GM12892 (cell line): ENCODE measurements at places on chromosomes 11 and 22.

DNA sequence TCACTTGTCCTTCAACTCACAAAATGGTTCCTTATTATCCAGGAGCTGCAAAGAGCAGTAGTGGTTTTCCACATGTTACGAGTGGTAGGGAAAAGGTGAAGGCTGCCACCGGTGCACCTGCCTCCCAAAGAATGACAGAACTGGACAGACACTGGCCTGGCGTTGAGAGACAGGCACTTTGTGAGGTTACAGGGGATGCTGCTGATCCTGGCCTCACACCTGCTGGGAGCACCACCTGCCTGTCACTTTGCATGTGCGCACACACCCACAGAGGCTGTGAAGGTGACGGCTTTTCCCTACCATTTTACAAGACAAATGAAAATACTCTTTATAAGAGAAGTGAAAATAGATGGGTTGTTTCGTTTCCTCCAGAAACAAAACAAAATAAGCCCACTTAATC, 175.3 kb upstream of the B3GAT1 start:
- no peak for DNase-seq

DNA sequence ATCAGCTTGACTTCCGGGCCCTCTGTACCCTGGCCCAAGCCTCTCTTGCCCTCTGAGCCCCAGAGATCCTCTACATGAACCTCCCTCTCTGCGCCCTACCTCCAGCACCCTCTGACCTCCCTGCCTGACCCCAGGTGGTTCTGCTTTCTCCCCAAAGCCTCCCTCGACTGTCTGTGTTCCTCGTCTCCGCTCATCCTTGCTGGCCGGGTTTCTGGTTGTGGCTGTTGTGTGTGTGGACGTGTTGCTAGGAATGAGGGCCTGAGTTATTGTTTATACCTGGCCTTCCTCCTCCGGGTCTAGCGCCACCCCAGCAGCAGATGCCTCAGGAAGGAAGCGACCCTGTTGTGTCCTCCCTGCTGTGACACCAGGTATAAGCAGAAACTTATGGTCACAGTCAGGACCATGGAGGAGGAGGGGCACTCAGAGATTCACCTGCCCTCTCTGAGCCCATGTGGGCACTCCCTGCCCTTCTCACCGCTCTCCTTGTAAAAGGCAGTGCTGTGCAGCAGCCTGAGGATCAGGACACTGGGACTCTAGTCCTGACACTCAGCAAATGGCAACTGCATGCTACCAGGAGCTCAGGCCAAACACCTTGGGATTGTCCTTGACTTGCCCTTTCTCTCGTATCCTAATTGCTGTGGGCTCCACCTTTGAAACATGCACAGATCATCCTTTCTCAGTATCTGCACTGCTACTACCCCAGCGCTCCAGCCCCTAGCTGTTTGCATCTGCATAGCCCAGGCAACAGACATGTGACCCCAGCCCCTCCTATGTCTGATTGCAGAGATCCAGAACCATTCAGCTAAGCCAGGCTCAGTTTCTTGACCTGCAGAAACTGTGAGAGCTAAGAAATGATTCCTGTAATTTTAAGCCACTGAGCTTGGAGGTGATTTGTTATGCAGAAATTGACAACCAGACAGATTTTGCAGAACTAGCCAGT, 140.1 kb downstream of the ST3GAL4 start:
- DNase-seq: no peak

- DNase-seq: peak; percentile 92
Measured at GRCh38 chr22:39490135-39490798, 11.8 kb upstream of the MIEF1 start.

DNA sequence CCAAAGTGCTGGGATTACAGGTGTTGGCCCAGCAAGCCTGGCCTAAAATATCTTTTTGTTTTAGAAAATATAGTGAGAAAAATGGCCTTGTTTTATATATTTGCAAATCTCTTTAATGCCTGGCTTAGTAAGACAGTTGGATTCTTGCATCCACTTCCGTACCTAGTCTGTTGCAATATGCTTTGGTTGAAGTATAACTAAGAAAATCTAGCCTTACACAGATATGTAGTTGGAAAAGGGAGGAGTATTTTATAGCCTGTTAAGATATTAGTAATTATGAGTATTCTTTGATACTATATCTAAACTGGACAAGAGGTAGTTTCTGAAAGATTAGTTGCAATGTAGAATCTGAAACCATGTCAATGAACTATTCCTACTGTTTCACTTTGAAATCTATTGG, 65.1 kb downstream of the ZNRF3 start:
- DNase-seq: no peak

DNA sequence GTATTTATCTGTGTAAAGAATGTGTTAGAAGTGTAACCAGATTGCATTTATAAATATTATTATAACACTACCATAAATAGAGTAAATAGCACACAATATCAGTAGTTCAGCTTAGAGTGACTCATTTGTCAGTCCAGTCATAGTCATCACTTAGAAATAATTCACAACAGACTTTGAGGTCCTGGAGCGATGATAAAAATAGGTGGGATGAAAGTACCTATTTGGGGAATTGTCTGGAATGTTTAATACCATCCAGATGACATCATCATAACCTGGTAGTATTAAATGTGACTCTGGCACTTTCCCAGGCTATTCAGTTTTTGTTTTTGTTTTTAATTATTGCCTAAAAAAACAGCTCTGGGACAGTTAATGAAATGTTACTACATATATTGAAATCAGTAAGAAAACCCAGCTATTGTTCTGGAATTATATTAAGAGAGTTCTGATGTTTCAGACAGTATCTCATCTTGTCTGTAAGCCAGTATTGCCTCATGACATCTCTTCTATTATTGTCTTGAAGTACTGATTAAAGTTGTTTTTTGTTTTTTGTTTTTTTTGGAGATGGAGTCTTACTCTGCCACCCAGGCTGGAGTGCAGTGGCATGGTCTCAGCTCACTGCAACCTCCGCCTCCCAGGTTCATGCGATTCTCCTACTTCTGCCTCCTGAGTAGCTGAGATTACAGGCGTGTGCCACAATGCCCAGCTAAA, 74.8 kb downstream of the SIK2 start:
- no peak for DNase-seq

GRCh38 chr11:30255637-30256036, 24.8 kb downstream of the FSHB start:
- no peak for DNase-seq

- peak; percentile 39 for DNase-seq
Measured at GRCh38 chr11:43868852-43869567, 11.6 kb upstream of the ALKBH3 start.

- DNase-seq: no peak
Measured at GRCh38 chr11:66015454-66015881, 3.7 kb downstream of the CST6 start.

DNA sequence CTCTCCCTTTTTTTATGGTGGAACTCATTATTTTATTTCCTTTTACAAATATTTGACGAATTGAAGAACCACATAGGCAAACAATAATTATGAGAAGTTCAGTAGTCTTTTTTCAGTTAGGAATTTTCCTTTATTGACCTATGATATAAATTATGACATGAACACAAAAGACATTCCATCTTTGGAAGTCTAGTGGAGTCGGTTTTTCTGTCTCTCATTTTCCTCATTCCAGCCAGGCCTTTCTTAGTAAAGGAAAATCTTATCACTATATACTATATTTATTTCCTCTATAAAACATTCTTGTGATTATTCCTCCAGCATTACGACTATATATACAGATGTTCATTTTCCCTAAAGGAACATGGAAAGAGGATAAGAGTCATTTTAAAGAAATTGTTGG, 1046.1 kb downstream of the DLG2 start:
- no peak for DNase-seq

DNA sequence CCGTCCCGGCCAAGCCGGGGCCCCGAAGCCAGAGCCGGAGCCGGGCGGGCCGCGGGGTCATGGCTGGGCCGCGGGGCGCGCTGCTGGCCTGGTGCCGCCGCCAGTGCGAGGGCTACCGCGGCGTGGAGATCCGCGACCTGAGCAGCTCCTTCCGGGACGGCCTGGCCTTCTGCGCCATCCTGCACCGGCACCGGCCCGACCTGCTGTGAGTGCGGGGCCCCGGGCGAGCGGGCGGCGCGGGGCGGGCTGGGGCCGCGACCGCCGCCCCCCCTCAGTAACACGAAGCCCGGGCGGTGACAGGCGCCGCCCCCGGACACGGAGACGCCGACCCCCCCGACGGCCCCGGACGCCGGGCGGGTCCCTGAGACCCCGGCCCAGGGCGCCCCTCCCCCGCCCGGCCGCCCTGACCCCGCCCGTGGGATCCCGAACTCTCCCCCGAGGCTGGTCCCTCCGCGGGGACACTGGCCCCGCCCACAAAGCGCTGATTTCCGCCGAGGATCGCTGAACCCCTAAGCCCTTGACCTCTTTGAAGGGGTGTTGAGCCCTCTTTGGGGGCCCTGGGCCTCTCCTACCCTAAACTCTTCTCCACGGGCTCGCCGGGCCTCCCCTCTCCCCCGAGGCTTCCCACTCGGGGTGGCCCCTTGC, 389 bp downstream of the MICALL1 start:
- DNase-seq: peak; percentile 69

- DNase-seq: no peak
Measured at GRCh38 chr11:50030193-50030592, 2.5 kb upstream of the OR4C45 start.

DNA sequence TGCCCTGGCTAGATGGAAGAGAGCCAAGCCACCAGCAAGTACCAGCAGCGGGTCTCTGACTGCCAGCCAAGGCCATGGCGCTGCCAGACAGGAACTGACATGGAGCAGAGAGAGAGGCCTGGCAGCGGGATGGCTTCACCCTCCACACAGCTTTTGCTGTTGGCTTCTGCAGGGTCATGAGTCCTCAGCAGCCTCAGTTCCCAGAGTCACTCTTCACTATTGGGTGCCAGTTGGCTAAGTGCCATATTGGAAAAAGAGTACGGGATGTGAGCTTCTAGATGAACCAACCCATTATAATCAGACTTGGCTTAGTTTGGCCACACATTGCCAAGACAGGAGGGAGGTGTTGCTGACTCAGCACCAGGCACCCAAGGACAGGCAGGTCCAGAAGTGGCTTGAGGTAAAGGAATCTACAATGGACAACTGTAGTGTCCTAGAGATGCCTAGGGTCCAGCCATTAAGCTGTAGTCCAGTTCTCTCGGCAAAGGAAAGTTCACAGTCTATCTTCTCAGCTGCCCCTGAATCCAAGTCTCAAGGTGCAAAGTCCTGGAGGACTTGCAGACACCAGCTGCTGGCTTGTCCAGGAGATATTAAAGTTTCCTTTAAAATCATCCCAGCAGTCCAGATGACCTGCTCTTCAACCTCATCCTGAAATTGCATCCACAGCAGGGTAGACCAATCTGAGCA, 40.7 kb upstream of the POU2AF1 start:
- no peak for DNase-seq

GRCh38 chr22:19868333-19868732, 13.7 kb upstream of the GNB1L start:
- no peak for DNase-seq

DNA sequence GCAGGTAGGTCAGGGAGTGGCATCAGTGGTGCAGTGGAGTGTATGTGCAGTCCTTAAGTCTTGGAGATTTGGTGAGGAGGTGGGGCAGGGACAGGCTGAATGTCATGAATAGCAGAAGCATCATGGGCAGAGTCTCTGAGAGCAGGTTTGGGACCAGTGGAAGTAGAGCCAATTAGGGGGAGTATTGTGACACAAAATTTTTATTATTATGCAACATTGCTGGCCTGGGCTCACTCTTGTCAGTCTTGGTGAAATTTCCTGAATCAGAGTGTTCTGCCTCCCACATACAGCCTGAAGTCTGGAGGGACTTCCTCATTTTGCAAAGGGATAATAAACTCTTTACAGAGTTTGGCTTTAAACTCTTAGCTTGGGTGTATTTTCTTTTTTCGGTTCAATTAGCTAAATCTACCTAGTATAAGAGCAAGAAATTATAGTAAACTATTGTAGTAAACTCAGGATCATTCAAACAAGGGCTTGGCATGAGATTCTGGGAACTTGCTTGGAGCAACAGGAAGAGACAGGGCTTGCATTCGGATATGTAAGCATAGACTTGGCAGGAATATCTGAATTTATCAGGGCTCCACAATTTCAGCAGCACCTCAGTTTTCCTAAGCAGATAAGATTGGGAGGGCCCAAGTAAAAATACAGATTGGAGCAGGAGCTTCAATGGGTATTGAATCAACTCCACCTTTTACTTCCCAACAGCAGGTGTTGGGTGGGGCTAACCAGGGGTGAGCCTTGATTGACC, 67.7 kb downstream of the FDX1 start:
- no peak for DNase-seq

DNA sequence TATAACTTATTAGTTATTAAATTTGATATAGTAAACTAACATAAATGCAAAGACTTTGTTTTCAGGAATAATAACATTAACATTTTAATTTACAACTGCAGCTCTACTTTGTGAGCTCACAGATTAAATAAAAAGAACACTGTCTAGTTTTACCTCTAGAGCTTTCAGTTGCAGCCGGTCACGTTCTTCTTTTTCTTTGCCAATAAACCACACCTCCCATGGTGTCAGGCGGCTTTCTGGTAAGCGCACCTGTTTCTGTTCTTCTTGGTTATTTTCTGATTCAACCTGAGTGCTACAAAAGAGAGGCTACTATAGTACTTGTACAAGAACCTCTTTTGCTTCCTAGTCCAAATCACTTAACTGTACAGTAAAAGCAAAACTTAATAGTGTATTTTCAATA, 5.8 kb downstream of the CCDC34 start:
- DNase-seq: no peak

- DNase-seq: no peak
Measured at GRCh38 chr11:118148240-118148639, 4.4 kb downstream of the SCN4B start.

- DNase-seq: no peak
Measured at GRCh38 chr11:124409906-124410305, 11.1 kb upstream of the OR8B3 start.

DNA sequence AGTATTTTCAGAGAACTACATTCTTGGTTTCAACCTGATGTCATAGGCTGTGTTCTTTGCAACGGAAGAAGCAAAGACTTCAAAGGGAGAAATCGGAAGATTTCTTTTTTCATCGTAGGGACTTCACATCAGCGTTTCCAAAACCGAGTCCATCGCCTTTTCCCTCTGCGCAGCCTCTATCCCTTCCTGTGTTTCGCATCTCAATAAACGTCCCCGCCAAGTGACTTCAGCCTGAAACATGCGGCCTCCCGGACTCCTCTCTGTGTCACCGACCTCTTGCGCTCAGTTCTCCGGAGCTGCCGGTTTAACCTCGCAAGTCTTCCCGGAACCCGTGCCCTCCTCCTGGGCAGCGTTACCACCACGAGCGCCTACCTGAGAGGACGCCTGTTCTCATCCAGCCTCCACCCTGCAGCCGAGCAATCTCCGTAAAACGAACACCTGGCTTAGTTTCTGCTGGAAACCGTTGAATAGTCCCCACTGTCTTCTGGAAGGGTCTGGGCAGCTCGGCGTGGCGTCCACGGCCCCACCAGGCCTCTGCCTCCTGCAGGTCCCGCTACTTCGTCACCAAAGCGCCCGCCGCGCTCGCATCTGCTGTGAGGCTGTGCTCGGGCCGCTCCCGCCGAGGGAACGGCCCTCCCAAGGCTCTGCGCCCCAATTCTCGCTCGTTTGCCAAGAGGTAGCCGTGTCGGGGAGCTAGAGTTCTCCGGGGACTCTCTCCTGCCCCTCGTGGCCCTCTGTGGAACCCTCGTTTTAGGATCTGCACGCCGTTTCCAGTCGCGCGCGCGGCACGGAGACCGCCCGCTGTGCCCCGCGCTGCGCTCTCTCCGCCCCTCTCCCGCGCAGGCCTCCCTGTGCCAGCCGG, at the start of gene GLB1L3:
GLB1L3 (plus strand) TSS at position 846 of the 862 bp plus-strand sequence. CDS start 362 bp downstream, outside the sequence.
- DNase-seq: peak; percentile 57
